Neural crest cell (in vitro differentiated cells): ENCODE measurements at places on chromosomes 16 and 17.

- no peak for DNase-seq
These were observed 91.8 kb upstream of the CLEC18A start for GRCh38 chr16:69859105-69859989.

GRCh38 chr16:27379919-27380318 is 22.1 kb upstream of the IL21R start:
- DNase-seq, result no peak

DNA sequence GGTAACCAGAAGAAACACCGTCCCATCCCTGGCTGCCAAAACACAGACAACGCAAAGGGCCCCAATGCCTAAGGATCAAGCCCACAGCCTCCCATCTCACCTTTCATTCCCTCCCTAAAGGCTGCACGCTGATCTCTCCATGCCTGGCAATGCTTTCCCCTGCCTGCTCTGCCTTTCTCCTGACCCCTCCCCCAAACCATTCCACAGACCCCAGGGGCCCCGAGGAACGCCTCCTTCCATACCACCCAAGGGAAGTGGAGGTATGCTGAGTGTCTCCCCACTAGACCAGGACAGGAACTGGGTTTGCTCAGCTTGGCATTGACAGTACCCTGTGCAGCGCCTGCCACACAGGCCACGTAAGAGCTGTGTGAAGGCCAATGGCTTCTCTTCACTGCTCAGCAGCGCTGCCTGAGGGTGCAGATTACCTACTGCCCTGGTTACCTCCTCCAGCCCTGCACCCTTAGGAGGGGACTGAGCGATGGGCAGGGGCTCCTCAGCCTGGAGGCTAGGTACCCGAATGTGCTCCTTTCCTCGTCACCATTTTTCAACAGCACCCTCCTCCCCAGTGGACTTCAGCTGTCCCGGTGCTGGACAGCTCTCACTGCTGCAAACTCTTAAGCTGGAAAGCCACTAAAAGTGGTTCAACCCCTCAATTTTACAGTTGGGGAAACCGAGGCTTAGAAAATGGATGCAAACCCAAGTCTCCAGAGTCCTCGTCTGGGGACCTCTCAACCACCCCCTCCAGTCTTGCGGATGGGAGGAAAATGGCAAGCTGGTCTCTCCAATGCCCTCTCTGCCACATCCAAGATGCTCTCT is 45.0 kb downstream of the SRCIN1 start:
- DNase-seq, result no peak

DNA sequence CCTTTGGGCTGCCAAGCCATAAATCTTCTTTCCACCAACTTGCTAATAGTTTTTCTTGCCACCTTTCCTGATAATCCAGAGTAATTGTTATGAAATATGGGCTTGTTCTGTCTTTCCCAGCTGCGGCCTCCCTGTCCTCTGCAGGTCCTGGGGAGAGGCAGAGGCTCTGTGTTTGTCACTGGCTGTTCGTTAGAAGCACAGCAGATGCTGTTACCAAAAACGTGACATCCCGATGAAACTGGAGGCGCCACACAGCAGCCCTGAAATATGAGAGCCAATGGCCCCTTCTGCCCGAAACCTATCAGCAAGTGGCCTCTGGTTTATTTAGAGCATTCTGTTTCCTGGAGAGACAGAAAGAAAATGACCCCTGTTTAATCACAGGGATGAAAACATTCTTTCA is 115.1 kb upstream of the ANKFN1 start:
- no peak for DNase-seq

GRCh38 chr16:31108035-31108793 is at the start of gene BCKDK:
BCKDK (plus strand) TSS chr16:31108386; CDS start chr16:31109224, 838 bp downstream.
- DNase-seq, result peak; percentile 63

DNA sequence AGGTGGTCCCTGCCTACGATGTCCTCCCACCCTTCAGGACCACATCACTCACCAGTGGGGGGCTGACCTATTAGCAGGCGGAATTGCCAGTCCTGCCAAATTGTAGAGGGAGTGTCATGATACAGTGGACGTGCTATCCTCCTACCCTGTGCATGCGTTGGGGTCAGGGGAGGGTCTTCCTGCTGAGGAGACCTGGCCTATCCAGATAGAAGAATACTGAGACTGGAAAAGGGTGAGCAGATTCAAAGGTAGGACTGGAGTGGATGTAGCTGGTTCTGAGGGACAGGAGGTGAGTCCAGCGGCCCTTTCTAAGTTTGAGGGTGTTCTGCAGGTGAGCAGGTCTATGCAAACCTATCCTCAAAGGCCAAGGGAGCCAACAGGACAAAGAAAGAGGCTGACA is 8.0 kb downstream of the PRSS41 start:
- no peak for DNase-seq

DNA sequence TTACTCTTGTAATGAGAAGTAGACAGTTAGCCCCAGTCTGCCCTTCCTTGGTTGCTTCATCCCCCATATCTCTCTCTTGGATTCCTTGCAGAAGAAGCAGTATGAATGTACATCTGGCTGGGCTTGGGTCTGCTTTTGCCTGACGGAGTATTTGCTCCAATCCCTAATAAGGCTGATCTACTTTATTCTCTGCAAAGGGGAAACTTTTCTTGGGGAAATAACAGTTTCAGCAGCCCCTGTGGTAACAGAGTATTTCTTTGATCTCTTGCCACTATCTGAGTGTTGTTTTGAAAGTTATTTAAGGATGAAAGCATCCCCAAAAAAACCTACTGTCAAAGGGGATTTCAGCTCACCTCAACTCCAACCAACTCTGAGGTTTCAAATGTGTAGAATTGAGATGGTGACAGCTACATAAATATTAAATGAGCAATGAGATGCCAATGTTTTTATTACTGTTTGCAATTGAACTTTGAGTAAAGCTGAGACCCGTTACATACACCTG is 168.9 kb upstream of the NOG start:
- no peak for DNase-seq
